Bladder microvascular endothelial cell (primary cell): ENCODE measurements at places on chromosomes 16 and 17. TPM values are rescaled to one million over a fixed set of nuclear protein-coding genes. Genes with fewer than 3 reads are reported as not detected.

The TSR1 gene
- 28.0 and 46.8 TPM in 2 replicates for total RNA-seq

The CHD9NB gene
- 0.97 and 1.5 TPM in 2 replicates for total RNA-seq

The KLHDC4 gene
- 21.0 and 41.9 TPM in 2 replicates for total RNA-seq

The TMIGD1 gene
- total RNA-seq: not detected in 2 replicates

The CAPNS2 gene
- total RNA-seq: 0.81 and 2.2 TPM in 2 replicates

The SDR42E2 gene
- 0.16 TPM in 1 of 2 replicates, not detected in the other for total RNA-seq
